ENCODE measurements at places on chromosomes 11 and 22.
A peak's percentile ranks its signal among the peaks of the same experiment; 100 is the strongest.

DNA sequence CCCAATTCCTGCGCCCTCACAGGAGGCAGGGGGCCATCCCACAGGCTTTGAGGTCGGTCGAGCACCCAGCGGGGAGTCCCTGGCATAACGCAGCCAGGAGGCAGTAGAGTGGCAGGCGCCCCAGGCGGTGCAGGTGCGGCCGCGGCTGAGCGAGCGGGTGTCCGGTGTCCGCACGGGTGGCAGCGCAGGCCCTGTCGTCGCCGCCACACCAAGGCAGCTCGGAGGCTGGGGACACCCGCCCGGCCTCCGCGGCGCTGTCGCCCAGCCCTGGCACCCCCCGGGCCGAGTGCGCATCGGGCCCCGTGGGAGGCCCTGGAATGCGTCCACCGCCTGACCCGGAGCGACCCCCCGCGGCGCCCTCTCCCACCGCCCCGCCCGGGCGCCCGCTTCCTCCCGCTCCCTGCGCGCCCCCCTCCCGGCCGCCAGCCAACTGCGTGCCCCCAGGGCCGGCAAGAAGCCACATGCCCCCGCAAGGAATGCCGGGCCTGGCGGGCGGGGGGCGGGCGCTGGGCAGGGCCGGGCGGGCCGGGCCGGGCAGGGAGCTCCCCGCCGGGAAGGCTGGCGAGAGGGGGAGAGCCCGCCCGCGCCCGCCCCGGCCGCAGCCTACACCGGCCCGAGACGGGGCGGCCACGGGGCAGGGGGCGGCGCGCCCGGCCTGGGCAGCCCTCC lies 33.9 kb downstream of the PRDM11 start:
- peak; percentile 65 for DNase-seq

DNA sequence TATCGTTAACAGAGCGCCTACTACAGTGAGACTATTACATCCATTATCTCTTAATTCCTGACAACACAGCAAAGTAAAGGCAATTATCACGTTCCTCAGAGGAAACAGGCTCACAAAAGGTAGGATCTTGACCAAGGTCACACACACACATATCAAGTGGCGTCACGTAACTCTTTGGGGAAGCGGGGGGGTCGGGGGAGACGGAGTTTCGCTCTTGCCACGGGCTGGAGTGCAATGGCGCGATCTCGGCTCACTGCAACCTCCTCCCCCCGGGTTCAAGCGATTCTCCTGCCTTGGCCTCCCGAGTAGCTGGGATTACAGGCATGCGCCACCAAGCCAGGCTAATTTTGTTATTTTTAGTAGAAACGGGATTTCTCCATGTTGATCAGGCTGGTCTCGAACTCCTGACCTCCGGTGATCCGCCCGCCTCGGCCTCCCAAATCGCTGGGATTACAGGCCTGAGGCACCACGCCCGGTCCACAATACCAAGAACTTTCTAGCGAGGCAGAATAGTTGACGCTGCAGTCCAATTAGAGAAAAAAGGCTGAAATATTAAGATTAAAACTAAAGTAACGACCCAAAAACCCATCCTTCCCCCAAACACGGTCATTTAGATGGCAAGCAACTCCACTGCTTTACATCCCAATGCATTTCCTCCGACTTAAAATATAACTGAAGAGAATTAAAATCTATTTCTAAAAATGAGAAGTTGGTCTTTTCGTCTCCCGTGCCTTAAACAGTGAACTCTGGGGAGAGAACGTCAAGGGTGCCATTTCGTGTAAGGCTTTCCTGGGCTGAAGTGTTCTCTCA lies 1.2 kb downstream of the DDX17 start:
- peak; percentile 32 for DNase-seq

- DNase-seq: no peak
Observed at GRCh38 chr11:76765863-76766350, 17.2 kb upstream of the TSKU start.

- DNase-seq: no peak
Observed at GRCh38 chr11:3205261-3206155, 13.1 kb downstream of the MRGPRG start.

- no peak for DNase-seq
Observed at GRCh38 chr22:39244136-39244495, 666 bp downstream of the PDGFB start.

DNA sequence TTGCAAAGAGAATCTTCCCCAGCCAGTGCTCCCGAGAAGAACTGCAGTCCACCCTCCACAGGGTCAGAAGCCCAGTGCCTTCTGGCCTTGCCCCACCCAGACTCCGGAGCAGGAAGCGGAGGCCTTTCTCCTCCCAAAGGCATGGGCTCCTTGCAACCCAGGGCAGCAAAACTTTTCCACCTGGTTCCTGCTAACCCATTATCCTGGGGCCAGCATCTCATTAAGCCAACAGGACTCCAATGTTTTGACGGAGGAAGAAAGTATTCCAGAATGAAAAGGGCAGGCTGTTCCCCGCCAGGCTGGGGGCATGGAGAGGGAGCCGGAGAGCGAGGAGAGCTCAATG lies 88.1 kb downstream of the RTL6 start:
- DNase-seq: no peak

Measured in COR-L47 (cell line).